Glomerular endothelial cell (primary cell): ENCODE measurements at places on chromosomes 7 and 10. TPM values are rescaled to one million over a fixed set of nuclear protein-coding genes. Genes with fewer than 3 reads are reported as not detected.

The TM9SF3 gene
- total RNA-seq: 62.2 and 70.7 TPM in 2 replicates

DNA sequence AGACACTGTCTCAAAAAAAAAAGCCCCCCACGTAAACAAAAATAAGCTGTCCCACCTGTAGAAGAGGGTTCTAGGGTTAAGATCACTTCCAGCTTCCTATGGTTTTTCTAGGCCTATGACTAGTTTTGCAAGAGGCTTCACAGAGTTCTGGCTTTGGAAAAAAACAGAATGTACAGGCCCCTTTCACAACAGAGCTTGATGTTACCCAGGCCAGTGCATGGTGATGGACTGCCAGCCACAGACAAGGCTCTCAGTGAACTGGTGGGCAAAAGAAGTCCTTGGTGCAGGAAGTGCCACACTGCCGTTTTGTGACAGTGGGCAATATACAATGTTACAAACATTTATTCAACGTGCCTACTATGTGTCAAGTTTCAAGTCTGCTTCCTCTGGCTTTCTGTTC is 18.3 kb upstream of the EFCAB10 start:
- DNase-seq: no peak

The FRA10AC1 gene
- 6.9 and 19.0 TPM in 2 replicates for total RNA-seq

GRCh38 chr7:151425670-151426440 is 14.1 kb downstream of the CRYGN start:
- no peak for DNase-seq

- no peak for DNase-seq
Observed at GRCh38 chr10:32481606-32482005, 35.7 kb downstream of the CCDC7 start.
